ENCODE measurements at places on chromosomes 1 and 21.
A peak's percentile ranks its signal among the peaks of the same experiment; 100 is the strongest.

- DNase-seq = no peak
Measured at GRCh38 chr1:10705953-10706352, 90.5 kb downstream of the CASZ1 start.

- no peak for DNase-seq
Measured at GRCh38 chr1:72896256-72896655, 613.9 kb upstream of the NEGR1 start.

DNA sequence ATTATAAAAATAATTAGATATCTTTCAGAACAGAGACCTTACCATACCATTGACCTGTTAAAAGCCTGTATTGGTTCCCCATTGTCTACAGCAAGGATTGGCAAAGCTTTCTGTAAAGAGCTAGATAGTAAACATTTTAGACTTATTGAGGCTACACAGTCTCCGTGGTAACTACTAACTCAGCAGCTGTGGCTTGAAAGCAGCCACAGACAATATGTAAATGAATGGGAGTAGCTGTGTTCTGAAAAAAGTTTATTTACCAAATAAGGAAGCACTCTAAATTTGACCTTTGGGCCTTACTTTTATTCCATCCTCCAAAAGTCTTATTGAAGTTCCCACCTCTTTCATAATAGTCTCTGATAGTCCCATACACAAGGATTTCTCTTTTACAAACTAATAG is 39.7 kb downstream of the NUP210L start:
- no peak for DNase-seq

DNA sequence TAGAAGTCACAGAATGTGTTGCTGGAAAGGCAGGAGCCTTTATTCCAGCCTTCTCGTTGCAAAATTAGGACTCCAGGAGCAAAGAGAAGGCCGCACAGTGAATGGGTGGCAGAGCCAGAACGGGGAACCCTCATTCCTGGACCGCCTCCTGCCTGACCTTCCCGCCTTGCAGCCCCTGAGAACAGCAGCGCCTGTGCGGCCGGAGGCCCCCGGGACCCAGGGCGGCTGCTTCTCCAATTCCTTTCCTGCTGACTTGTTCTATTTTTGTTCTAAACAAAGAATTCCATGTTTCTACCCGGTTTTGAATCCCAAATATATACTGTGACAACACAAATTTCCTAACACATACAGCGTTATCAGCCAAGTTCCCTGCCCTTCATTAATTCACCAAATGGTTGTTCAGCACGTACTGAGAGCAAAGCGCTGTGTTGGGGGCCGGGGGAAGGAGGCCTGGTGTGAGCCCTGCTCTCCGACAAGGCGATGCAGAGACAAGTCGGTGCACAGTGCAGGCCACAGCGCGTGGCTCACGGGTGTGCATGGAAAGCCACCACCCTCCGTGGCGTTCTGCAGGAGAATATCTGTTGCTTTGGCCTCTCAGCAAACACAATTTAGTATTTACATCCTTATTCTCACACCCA is 31.9 kb upstream of the COL6A2 start:
- no peak for DNase-seq

DNA sequence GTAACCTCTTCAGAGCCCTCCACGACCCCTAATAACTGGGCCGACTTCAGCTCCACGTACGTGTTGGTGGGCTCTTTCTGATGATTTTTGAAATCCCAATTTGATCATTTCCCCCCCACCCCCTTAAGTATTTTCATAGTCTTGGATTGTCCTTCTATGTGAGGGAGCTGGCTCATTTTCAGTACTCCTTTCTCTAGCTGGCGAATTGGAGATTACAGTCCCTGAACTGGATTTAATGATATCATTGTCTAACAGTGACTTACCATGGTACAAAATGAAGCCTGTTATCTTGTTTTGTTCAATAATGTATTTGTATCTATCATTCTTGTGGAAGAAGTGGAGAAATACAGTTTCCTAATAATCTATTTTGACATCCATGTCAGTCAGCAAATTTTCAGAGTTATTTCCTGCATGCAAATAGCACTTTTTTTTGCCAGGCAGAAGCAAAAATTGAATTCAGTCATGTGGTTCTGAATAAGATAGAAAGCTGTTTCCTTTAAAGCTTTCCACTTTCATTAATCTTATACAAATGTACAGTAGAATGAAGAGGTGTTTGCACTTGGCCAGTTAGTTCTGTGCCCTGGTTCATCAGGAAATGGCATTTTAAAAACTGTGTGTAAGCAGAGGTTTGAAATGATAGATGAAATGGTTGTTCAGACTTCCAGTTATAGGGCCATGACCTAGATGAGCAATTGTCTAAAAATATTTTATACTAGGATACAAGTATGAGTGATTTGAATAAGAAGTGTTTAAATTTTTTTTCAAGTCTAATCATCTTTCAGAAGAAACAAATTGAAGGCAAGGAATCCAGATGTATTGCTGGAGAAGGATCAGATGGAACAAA is 104.2 kb downstream of the ATP5PO start:
- DNase-seq = no peak

DNA sequence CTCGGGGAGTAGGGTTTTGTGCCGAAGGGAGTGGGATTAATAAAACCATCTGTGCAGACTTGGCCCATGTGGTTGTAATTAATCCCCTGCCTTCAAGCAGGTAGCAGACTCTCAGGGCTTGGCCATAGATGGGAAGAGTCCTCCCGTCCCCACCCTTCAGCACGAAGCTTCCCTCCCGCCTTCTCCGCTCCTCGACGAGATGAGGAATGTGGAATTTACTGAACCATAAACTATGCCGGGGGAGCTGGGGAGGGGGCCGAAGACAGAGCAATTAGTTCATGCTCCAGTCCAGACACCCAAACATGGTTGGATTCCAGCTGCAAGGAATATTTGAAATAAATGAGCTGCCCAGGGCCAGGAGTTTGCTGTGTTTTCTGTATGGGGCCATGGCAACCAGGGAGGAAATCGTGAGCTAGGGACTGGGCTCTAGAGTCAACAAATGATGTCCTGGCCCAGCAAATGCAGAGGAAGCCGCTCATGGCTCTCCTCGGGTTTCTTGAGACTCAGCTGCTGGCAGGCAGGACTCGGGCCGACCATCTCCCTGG is 78.8 kb downstream of the SPSB1 start:
- no peak for DNase-seq

- no peak for DNase-seq
Measured at GRCh38 chr1:188281921-188282320, 1453.2 kb downstream of the PLA2G4A start.

DNA sequence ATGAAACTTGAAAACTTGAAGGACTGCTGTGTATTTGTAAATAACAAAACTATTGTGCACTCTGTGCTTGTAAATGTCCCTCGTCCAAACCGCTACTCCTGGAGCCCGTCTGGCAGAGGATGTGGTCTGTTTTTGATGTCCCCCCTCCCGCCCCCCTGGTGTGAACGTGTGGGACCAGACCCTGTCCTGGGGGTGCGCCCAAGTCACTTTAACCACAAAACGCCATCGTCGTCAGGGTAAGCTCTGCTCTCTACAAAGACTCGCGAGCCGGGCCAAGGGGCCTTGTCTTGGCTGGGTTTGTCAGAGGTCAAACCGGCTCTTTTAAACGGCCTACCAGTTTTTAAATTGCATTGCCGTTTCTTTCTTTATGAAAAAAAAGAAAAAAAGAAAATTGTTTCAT is 87.4 kb upstream of the TMEM51 start:
- no peak for DNase-seq

DNA sequence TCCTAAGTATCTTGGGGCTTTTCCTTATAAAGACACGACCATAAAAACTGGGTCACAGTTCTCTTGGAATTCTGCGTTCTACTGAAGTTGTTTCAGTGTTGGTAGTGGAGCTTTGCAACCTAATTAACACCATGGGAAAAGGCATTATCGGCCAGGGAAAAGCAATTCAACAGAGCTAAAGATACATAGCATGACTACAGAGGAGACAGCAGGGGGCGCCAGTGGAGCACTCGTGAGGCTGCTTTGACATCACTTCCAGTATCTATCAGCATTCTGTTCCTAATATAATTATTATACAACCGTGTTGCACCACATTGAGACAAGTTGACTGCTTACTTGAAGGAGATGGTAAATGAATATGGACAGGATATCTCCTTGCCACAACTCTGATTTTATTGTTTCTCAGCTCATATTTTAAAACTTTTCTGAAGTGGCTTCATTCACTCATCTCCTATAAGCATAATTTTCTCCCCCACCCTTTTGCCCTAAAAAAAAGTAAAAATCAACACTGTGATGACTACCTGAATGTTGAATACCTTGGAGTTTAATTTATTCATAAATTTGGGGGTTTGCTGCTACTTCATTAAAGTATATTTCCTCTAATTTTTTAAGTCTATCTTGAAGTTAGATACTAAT is 39.4 kb downstream of the ZP4 start:
- peak; percentile 41 for DNase-seq

- DNase-seq = no peak
Measured at GRCh38 chr1:237009611-237010010, 5.4 kb upstream of the MT1HL1 start.

DNA sequence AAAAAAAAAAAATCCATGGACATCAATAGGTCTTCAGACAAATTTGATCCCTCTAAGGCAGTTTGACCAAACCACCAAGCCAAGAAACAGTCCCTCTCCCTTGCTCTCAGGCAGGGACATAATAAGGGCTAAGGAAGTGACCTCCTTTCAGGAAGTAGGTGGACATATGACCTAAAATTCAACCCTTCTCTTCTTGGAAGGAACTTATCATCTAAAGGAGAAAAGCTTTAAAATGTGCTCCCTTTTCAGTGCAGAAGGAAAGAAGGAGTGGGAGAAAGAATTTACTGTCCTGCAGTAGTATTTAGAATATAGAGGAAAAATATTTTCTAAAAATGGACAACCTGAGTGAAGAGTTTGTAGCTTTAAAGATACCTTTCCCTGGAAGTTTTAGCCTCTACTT is 118.1 kb downstream of the DTL start:
- DNase-seq = no peak

GRCh38 chr1:205283270-205284147 is 38.0 kb downstream of the NUAK2 start:
- DNase-seq = no peak

- DNase-seq = no peak
Measured at GRCh38 chr1:234609691-234610042, 311 bp downstream of the IRF2BP2 start.

DNA sequence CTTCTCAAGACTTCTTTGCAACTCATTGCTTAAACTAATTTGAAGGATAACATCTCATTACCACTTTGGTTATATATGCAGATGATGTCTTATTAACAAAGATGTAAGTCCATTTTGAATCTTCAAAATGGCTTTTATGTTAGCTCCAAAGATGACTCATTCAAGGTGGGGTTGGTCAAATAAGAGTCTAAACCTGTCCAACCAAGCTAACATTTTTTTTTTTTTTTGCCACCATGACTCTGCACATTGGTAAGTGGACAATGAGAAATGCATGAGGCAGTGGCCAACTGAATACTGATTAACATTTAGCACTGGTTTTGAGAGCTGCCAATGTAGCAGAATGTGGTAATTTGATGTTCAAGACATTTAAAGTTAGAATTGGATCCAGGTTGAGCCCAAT is 278 bp upstream of the KRTAP27-1 start:
- no peak for DNase-seq

DNA sequence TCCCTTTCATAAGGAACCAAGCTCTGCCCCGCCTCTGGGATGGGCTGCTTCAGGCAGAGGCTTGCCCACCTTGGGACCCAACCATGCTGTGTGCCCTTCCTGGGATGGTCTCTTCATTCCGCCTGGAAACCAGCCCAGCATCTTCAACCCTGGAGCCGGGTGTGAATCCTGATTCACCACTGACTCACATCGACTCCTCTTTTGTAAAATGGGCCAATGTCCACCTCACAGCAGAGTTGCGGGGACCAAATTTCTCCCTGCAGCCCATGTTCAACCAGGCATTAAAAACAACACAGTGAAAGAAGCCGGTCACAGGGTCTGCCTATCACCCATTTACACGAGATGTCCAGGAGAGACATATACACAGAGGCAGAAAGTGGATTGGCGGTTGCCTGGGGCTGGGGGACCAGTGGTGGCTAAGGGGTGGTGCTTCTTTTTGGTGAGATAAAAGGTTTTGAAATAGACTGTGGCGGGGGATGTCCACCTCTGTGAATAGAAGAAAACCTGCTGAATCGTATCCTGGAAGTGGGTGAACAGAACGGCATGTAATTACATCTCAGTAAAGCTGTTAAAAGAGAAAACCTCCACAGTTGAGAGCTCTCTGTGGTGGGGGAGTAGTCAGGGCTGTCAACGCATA is 6.9 kb upstream of the GPR153 start:
- no peak for DNase-seq

- no peak for DNase-seq
Measured at GRCh38 chr1:104120525-104120924, 370.8 kb downstream of the AMY1C start.

GRCh38 chr21:25281134-25281533 is 326.1 kb downstream of the MRPL39 start:
- no peak for DNase-seq

DNA sequence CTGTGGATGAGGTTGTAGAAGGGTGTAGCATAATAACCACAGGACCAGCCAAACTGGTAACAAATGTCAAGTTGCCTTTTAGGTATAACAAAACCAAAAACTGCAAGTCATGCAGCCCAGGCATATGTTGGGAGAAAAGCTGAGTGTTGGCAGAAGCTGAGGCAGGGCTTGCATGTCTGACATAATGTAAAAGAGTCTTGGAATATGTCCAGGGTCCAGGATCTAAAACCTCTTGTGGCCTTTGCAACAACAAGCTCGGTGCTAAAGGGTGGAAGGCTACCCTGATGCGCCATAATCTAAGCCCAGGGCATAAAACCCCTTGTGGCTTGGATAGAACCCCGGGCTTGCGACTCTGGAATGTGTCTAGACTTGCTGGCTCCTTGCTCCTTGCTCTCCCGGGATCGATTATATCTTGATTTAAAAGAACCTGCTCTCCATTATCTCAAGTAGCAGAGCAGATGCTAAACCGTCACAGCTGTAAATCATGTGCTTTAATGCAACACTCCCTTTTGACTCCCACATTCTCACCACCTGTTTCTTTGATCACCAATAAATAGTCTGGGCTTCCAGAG is 26.5 kb upstream of the SLC35A3 start:
- no peak for DNase-seq

GRCh38 chr1:164991763-164992314 is 364.7 kb downstream of the LMX1A start:
- no peak for DNase-seq

DNA sequence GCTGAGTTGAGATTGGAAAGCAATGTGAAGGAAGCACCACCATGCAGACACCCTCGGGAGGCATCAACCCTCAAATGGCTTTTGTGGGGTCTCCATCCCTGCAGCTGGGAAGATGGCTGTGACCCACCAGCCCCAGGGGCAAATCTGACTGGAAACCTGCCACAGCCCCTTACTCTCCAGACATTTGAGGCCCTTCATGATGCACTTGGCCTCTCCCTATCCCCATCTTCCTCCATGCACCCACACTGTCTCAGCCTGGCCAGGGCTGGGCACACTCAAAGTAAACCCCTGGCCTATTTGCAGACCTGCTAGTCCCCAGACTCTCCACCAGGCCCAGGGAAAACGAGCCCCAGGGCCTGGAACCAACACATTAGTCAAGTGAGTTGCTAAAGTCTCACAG is 205.2 kb downstream of the MATN1 start:
- no peak for DNase-seq
